ENCODE measurements at places on chromosomes 4 and X. TPM values are rescaled to one million over a fixed set of nuclear protein-coding genes. Genes with fewer than 3 reads are reported as not detected.

The SLC25A6 gene
- total RNA-seq, result 510 TPM

- no peak overlapping the region for H3K4me3 ChIP-seq
- no peaks in the 10 kb centered on the region for H3K27me3 ChIP-seq
- no peak overlapping the region for H3K27ac ChIP-seq
- H3K36me3 ChIP-seq, result peaks cover 5% of the 10 kb centered on the region
- DNase-seq, result no peak
These were observed 171.4 kb downstream of the SH3KBP1 start for GRCh38 chrX:19715711-19716638.

The NEUROG2 gene
- 4.2 TPM for total RNA-seq

DNA sequence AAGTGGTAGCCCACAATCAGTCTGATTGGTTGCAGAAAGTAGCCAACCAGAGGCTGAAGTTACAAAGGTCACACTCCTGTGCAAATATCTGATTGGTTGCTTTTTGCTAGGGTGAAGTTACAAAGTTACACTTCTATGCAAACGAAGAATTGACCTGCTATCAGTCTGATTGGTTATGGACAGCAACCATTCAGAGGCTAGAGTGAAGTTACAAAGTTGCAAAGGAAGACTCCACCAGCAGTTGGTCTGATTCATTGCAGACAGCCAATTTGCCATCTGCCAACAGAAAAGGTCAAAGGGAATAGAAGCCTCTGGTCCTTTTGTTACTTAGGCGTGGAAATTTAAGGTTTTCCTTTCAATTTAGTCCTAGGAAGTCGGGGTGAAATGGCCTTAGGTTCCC lies 377.7 kb downstream of the PRDM5 start:
- no peaks in the 10 kb centered on the region for H3K27me3 ChIP-seq
- H3K27ac ChIP-seq, result no peak overlapping the region
- H3K4me1 ChIP-seq, result peaks cover 19% of the 10 kb centered on the region
- H3K4me3 ChIP-seq, result no peak overlapping the region

DNA sequence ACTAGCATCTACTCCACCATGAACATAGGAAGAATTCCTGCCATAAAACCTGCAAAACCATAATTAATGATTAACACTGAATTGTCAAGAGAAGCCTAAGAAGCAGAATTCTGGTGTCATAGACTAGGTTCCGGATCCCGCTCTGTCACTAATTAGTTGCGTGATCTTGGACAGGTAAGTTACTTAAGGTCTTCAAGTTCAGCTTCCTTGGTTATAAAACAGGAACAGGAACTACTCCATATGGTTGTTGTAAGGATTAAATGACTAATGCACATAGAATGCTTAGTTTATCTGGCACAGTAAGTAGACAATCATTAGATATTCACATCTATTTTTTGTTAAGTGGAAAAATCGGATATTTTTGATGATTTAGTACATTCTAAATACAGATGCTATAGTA lies 14.3 kb downstream of the G3BP2 start:
- H3K27ac ChIP-seq, result no peak overlapping the region
- H3K4me3 ChIP-seq, result no peak overlapping the region
- H3K36me3 ChIP-seq, result peaks cover 17% of the 10 kb centered on the region
- DNase-seq, result no peak
- H3K27me3 ChIP-seq, result no peaks in the 10 kb centered on the region
- H3K4me1 ChIP-seq, result peaks cover 7% of the 10 kb centered on the region

- no peaks in the 10 kb centered on the region for H3K36me3 ChIP-seq
- H3K27ac ChIP-seq, result peak overlapping the region; percentile 70
- H3K27me3 ChIP-seq, result no peaks in the 10 kb centered on the region
- H3K4me3 ChIP-seq, result no peak overlapping the region
These were observed 53.2 kb downstream of the SPINK2 start for GRCh38 chr4:56768316-56768715.

- H3K4me1 ChIP-seq, result no peaks in the 10 kb centered on the region
- H3K27ac ChIP-seq, result no peak overlapping the region
- no peaks in the 10 kb centered on the region for H3K36me3 ChIP-seq
These were observed 62.9 kb upstream of the HOPX start for GRCh38 chr4:56744030-56744429.

DNA sequence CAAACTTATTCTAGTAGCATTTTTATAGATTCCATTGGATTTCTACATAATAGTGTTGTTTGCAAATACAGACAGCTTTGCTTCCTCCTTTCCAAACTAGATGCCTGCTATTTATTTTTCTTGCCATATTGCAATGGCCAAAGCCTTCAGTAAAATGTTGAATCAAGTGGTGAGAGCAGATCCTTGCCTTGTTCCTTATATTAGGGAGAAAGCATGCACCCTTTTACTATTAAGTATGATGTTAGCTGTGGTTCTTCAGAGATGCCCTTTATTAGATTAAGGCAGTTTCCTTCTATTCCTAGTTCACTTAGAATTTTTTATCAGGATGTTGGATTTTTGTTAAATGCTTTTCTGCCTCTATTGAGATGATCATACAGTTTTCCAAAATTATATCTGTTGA lies 233.7 kb downstream of the CBR4 start:
- no peak overlapping the region for H3K27ac ChIP-seq
- H3K4me3 ChIP-seq, result no peak overlapping the region
- DNase-seq, result no peak
- peaks cover 14% of the 10 kb centered on the region for H3K4me1 ChIP-seq

GRCh38 chr4:79306795-79307194 lies 19.1 kb downstream of the NAA11 start:
- no peak for DNase-seq
- H3K4me3 ChIP-seq, result no peak overlapping the region
- no peaks in the 10 kb centered on the region for H3K4me1 ChIP-seq

The ETDA gene
- total RNA-seq, result not detected

GRCh38 chr4:55014876-55015275 lies 110.5 kb downstream of the KDR start:
- no peak for DNase-seq
- H3K27me3 ChIP-seq, result peaks cover 18% of the 10 kb centered on the region
- H3K4me3 ChIP-seq, result no peak overlapping the region
- peaks cover 4% of the 10 kb centered on the region for H3K4me1 ChIP-seq

DNA sequence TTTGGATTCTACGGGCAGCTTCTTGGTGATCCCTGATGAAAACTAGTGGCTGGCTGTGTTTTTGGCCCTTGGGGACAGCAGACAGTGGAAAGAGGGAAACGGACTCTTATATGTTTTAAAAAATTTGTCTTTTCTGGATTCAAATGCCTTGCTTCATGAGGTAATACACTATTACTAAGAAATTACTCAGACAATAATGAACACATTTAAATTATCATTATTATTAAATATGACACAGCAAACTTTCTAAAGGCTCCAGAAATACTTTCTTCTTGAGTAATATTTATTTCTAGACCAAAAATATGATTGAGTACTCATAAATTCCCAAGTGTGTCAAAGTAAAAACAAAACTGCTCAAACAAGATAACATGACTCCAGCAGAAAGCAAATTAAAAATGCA lies 520.7 kb upstream of the AADAT start:
- no peaks in the 10 kb centered on the region for H3K4me1 ChIP-seq
- DNase-seq, result no peak
- H3K27me3 ChIP-seq, result no peaks in the 10 kb centered on the region

- H3K27ac ChIP-seq, result no peak overlapping the region
- DNase-seq, result no peak
- peaks cover 9% of the 10 kb centered on the region for H3K36me3 ChIP-seq
- peaks cover 32% of the 10 kb centered on the region for H3K4me1 ChIP-seq
These were observed 76.3 kb downstream of the SHROOM2 start for GRCh38 chrX:9862525-9862924.

- no peaks in the 10 kb centered on the region for H3K27me3 ChIP-seq
- H3K4me1 ChIP-seq, result no peaks in the 10 kb centered on the region
- no peak overlapping the region for H3K4me3 ChIP-seq
- H3K27ac ChIP-seq, result no peak overlapping the region
These were observed 78.8 kb downstream of the PHEX start for GRCh38 chrX:22110729-22111494.

- no peak overlapping the region for H3K27ac ChIP-seq
- DNase-seq, result no peak
- peaks cover 72% of the 10 kb centered on the region for H3K27me3 ChIP-seq
- peaks cover 5% of the 10 kb centered on the region for H3K4me1 ChIP-seq
- no peaks in the 10 kb centered on the region for H3K36me3 ChIP-seq
- H3K4me3 ChIP-seq, result no peak overlapping the region
These were observed 82.7 kb upstream of the DHRSX start for GRCh38 chrX:2583194-2584162.

DNA sequence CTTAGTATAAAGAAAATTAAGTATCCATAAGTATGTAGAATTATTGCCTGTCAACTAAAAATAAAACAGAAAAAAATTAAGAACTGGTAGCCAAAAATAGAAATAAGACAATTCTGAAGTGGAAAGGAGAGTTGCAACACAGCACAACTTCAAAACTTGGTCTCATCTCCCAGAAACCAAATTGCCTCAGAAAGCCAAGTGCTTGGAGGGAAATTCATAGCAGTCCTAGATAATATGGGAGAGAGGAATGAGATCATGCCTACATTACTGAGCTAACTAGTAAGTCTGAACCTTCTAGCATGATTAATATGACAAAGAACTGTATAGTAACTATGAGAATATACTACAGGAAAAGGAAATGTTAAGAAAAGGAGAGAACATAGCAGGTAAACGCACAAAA lies 256.5 kb downstream of the LDB2 start:
- H3K4me1 ChIP-seq, result peaks cover 5% of the 10 kb centered on the region
- H3K27ac ChIP-seq, result no peak overlapping the region
- DNase-seq, result no peak

DNA sequence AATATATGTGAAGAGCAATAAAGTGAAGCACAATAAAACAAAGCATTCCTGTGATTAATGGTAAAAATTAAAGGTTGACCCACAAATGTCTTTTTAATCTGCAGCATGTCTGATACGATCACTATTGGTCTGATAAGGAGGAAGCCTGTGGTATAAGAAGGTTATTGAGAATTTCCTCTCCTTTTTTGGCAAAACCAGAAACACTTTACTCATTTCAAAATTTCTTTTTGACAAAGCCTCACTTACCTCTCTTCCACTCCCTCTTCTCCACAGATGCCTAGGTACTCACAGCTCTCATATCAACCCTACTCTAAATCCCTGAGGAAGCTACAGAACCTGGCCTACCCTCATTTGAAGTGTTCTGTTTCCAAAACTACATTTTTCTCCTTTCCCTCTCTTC lies 56.1 kb downstream of the TSPAN5 start:
- H3K4me1 ChIP-seq, result peaks cover 16% of the 10 kb centered on the region
- no peak overlapping the region for H3K4me3 ChIP-seq
- H3K36me3 ChIP-seq, result peaks cover 26% of the 10 kb centered on the region
- no peaks in the 10 kb centered on the region for H3K27me3 ChIP-seq

The MAGEA10 gene
- not detected for total RNA-seq

The F11 gene
- not detected for total RNA-seq

The GJB1 gene
- 12.4 TPM for total RNA-seq

DNA sequence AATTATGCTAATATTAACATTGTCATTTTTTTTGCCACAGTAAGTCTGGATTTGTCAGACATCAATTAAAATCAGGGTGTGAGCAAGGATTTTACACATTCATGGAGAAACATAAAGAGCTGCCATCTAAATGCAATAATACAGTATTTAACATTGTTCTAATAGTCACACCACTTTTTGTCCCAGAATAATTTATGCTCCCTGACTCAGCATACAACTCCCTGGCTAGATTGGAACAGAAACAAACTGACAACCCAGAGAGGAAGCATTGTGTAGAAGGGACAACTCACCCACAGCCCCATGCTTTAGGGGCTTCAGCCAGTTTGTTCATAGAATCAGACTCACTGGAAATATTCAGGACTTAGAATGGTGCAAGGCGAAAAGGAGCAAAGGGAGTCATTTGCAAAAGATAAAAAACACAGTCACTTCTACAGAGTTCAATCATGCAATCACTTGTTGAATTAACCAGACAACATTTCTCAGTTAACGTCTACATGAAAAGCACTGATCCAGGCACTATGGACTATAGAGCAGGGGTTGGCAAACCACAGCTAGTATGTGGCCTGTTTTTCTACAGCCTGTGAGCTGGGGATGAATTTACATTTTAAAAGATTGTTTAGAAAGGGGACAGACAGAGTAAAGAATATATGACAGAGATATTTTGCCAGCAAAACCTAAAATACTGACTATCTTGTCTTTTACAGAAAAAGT lies 26.4 kb upstream of the SEC24B start:
- no peaks in the 10 kb centered on the region for H3K27me3 ChIP-seq
- peaks cover 5% of the 10 kb centered on the region for H3K4me1 ChIP-seq
- H3K36me3 ChIP-seq, result no peaks in the 10 kb centered on the region
- DNase-seq, result no peak
- H3K4me3 ChIP-seq, result no peak overlapping the region

DNA sequence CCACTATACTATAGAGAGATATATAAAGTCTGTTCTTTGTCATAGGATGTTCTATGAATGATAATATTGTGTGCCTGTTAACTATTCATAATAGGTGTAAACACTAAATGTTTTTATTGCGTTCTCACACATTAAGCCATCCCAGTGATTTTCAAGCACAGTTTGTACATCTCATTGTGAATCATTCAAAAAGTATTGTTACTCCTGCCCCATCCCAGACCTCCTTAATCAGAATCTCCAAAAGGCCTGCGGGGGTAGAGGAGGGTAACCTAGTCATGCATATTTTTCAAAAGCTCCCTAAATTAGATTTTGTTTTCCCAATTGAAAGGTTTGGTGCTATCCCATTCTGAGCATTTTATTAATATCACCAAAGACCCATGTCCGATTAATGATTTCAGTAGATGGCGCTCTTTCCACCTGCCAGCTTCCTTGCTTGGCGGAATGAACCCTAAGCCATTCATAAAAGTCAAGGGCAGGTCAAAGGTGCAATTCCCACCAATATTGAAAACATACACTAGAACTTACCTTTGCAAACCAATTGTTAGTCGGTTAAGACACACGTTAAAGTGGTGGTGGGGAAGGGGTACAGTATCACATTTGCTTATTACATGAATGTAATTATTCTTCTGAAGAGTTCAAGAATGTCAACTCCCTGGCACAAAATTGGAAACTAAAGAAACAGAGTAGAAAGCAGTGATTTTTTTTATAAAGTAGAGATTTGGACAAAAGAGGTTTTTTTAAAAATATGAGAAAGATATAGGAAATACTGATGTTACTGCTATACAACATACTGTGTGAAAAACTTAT lies 5.8 kb upstream of the TET2 start:
- no peak overlapping the region for H3K4me3 ChIP-seq
- no peaks in the 10 kb centered on the region for H3K36me3 ChIP-seq
- DNase-seq, result no peak
- peaks cover 38% of the 10 kb centered on the region for H3K27me3 ChIP-seq
- no peak overlapping the region for H3K27ac ChIP-seq
- peaks cover 12% of the 10 kb centered on the region for H3K4me1 ChIP-seq

The ODAPH gene
- total RNA-seq, result not detected

- H3K4me3 ChIP-seq, result no peak overlapping the region
- H3K36me3 ChIP-seq, result no peaks in the 10 kb centered on the region
- peaks cover 17% of the 10 kb centered on the region for H3K27me3 ChIP-seq
- DNase-seq, result no peak
- H3K4me1 ChIP-seq, result peaks cover 6% of the 10 kb centered on the region
These were observed 2.9 kb upstream of the SH3BP2 start for GRCh38 chr4:2789793-2790582.

- H3K4me1 ChIP-seq, result no peaks in the 10 kb centered on the region
- H3K27ac ChIP-seq, result no peak overlapping the region
- no peak for DNase-seq
- no peaks in the 10 kb centered on the region for H3K27me3 ChIP-seq
These were observed 135.8 kb upstream of the FAT1 start for GRCh38 chr4:186859420-186859819.

The SLC4A4 gene
- 3.9 TPM for total RNA-seq
